Smooth muscle cell of trachea (primary cell): ENCODE measurements at places on chromosomes 5 and 9. TPM values are rescaled to one million over a fixed set of nuclear protein-coding genes. Genes with fewer than 3 reads are reported as not detected.

The STKLD1 gene
- 1.2 TPM in 2 replicates for total RNA-seq

The REXO4 gene
- 11.9 and 21.7 TPM in 2 replicates for total RNA-seq

The OR2S2 gene
- not detected in 2 replicates for total RNA-seq

The NOXA1 gene
- total RNA-seq: 0.73 and 1.7 TPM in 2 replicates

The INSL4 gene
- total RNA-seq: not detected in 2 replicates

The COQ4 gene
- 17.0 and 23.1 TPM in 2 replicates for total RNA-seq

The JMY gene
- total RNA-seq: 13.1 and 14.9 TPM in 2 replicates

The SPRY4 gene
- total RNA-seq: 2.5 and 3.5 TPM in 2 replicates

The HINT2 gene
- 12.1 and 30.5 TPM in 2 replicates for total RNA-seq

The PCDHB5 gene
- 0.29 and 1.3 TPM in 2 replicates for total RNA-seq

The IL9 gene
- total RNA-seq: not detected in 2 replicates

The LCNL1 gene
- 0.58 and 3.1 TPM in 2 replicates for total RNA-seq

The GPX3 gene
- 7.6 and 18.4 TPM in 2 replicates for total RNA-seq

The GPR21 gene
- 0.17 and 1.0 TPM in 2 replicates for total RNA-seq

The IRX2 gene
- 2.0 and 6.1 TPM in 2 replicates for total RNA-seq

The SLC6A3 gene
- total RNA-seq: under 0.01 TPM in 1 of 2 replicates, not detected in the other

The ROPN1L gene
- total RNA-seq: 0.29 and 0.66 TPM in 2 replicates

The SLC4A9 gene
- not detected in 2 replicates for total RNA-seq

The SARDH gene
- 5.1 and 5.7 TPM in 2 replicates for total RNA-seq

The PLGRKT gene
- total RNA-seq: 8.9 and 24.6 TPM in 2 replicates

The INVS gene
- total RNA-seq: 29.8 and 34.2 TPM in 2 replicates

The GFI1B gene
- total RNA-seq: 0.17 TPM in 1 of 2 replicates, not detected in the other

The DNM1 gene
- total RNA-seq: 83.0 and 86.0 TPM in 2 replicates

The DND1 gene
- 0.17 and 0.29 TPM in 2 replicates for total RNA-seq

The MIGA2 gene
- total RNA-seq: 30.7 and 42.8 TPM in 2 replicates

The SLC6A18 gene
- not detected in 2 replicates for total RNA-seq

The OR1Q1 gene
- not detected in 2 replicates for total RNA-seq

The IL17B gene
- not detected in 2 replicates for total RNA-seq

The PCA3 gene
- not detected in 2 replicates for total RNA-seq

The LRRC19 gene
- not detected in 2 replicates for total RNA-seq

The CMYA5 gene
- 6.0 and 11.2 TPM in 2 replicates for total RNA-seq

The PARP8 gene
- 16.3 and 19.0 TPM in 2 replicates for total RNA-seq

The FAM200C gene
- 4.5 and 6.0 TPM in 2 replicates for total RNA-seq

The OR2V2 gene
- total RNA-seq: not detected in 2 replicates

The ELL2 gene
- 112 and 118 TPM in 2 replicates for total RNA-seq

The PHPT1 gene
- total RNA-seq: 79.6 and 134 TPM in 2 replicates

The ACTBL2 gene
- not detected in 2 replicates for total RNA-seq

The TMEFF1 gene
- total RNA-seq: 2.9 and 5.1 TPM in 2 replicates

The GCNT4 gene
- total RNA-seq: 1.6 and 2.3 TPM in 2 replicates

The LCN12 gene
- not detected in 2 replicates for total RNA-seq

The RNF14 gene
- 71.6 and 72.6 TPM in 2 replicates for total RNA-seq

The SH3PXD2B gene
- 22.4 and 41.2 TPM in 2 replicates for total RNA-seq

The FREM1 gene
- 0.15 and 0.17 TPM in 2 replicates for total RNA-seq
